ENCODE measurements at places on chromosomes 1 and 21.
A peak's percentile ranks its signal among the peaks of the same experiment; 100 is the strongest.

GRCh38 chr1:58902830-58903513, 119.1 kb upstream of the JUN start:
- no peak for DNase-seq

- no peak for DNase-seq
These were observed 24.7 kb downstream of the SCYL3 start for GRCh38 chr1:169868978-169869377.

DNA sequence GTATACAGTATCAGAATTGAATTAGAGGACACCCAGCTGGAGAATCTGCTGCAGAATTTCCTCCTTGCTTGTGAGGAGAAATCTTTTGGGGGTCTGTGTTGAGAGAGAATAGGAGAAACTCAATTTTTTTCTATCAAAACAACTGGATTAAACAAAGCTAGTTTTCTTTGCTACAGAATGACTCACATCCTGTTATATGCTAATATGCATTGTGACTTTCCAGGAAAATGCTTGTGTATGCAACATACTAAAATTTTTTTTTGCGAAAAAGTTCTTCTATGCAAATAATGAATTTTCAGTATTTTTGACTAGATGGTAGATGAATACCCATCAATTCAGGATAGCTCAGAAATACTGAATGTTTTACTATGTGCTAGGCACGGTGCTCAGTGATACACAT, 2.2 kb downstream of the VAMP4 start:
- DNase-seq, result peak; percentile 58

GRCh38 chr1:108617008-108617723, 43.7 kb downstream of the HENMT1 start:
- DNase-seq, result no peak

GRCh38 chr1:246793356-246793896, 69.2 kb downstream of the SCCPDH start:
- DNase-seq, result no peak

- DNase-seq, result no peak
These were observed 155.2 kb downstream of the FOXD2 start for GRCh38 chr1:47593013-47593568.

- DNase-seq, result no peak
These were observed 6.7 kb downstream of the CELSR2 start for GRCh38 chr1:109256085-109256484.

- peak; percentile 58 for DNase-seq
These were observed 480.4 kb upstream of the USP24 start for GRCh38 chr1:55695552-55695951.

- DNase-seq, result no peak
These were observed 36.2 kb upstream of the EDEM3 start for GRCh38 chr1:184790642-184791549.

GRCh38 chr21:31778546-31778945, 46.6 kb upstream of the SCAF4 start:
- DNase-seq, result no peak

DNA sequence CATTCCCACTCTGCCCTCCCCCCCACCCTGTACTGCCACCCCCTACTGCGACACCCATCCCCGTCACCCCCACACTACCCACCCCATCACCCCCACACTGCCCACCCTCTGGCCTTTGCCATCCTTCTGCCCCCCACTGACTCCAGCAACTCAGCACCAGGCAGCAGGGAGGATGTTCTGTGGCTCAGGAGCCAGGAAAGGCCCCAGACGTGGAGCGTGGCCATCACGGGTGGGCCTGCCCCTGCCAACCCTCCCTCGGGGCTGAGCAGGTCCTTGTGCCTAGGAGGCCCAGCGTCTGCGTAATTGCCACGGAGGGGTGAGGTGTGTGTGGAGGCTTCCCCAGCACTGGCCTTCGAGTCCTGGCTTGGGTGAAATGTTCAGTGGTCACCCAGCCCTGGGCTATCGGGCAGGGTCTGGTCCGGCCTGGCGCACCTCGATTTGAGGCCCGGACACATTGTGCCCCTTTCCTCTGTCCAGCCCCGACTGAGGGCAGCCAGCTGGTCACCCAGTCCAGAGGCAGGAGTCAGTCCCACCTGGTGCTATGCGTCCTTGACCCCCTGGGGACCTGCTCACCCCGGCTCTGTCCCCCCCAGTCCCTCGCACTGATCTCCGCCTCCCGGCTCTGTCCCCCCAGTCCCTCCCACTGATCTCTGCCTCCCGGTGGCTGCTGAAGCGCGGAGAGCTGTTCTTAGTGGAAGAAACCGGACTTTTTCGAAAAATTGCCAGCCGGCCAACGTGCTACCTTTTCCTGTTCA, 23.0 kb downstream of the ARHGEF16 start:
- no peak for DNase-seq

DNA sequence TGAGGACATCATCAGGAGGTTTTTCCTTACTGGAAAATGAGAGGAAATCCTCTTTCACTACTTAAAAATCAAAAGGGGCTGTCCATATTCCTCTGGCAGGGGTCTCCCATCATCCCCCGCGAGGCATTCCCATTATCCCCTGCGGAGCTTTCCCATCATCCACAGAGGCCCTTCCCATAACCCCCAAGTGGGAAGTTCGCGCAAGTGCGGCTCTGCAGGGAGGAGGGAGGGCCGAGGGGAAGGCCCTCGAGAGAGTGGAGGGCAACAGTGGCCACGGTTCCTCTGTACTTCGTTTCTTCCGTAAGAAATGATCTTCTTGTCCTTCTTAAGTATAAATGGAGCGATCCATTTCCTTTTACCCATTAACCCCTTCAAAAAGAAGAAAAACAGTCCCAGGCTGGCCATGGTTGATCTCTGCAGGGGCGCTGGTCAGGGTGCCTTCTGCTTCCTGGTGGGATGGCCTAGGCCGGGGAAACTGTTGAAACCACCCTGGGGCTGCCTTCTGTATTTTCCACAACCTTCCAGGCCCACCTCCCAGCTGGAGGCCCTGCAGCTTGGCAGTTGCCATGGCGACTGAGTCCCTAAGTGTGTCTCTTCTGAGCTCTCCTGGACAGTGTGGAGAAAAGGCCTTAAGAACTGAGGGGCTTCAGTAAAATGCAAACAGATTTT, 3.6 kb upstream of the RSPH1 start:
- no peak for DNase-seq

DNA sequence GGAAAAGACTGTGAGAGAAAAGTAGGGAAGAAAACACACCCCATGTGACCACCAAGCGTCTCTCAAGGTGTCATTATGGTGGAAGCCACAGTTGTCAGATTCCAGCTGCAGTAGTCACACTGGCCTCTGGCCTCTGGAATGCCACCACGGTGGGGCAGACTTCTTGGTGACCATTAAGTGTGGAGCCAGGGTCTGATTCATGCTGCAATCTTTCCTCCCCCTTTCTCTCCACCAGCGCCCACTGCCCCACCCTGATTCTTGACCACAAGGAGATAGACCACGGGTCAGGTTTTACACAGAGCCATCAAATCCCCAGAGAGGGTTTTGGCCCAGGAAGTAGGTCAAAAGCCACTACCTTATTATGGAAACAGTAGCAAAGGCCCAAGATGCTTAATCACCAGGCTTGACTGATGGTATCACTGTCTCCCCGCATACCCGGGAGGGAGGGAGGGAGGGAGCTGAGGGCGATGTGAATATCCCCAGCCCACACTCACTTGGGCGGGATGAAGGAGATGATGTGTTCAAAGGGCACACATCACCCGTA, 52.7 kb upstream of the GRHL3 start:
- DNase-seq, result peak; percentile 77

DNA sequence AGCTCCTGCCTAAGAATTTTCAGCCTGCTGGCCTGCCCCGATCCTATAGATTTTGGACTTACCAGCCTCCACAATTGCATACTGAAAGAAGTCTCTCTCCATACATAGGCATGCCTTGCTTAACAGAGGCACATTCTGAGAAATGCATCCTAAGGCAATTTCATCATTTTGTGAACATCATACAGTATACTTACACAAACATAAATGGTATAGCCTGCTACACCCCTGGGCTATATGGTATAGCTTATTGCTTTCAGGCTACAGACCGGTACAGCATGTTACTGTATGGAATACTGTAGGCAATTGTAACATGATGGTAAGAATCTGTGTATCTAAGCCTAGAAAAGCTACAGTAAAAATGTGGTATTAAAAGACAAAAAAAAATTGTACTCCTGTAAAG, 174.7 kb downstream of the NRIP1 start:
- no peak for DNase-seq

GRCh38 chr1:60668585-60668984, 413.8 kb upstream of the NFIA start:
- DNase-seq, result no peak

- DNase-seq, result no peak
These were observed 19.5 kb downstream of the MAPKAPK2 start for GRCh38 chr1:206704226-206704625.

DNA sequence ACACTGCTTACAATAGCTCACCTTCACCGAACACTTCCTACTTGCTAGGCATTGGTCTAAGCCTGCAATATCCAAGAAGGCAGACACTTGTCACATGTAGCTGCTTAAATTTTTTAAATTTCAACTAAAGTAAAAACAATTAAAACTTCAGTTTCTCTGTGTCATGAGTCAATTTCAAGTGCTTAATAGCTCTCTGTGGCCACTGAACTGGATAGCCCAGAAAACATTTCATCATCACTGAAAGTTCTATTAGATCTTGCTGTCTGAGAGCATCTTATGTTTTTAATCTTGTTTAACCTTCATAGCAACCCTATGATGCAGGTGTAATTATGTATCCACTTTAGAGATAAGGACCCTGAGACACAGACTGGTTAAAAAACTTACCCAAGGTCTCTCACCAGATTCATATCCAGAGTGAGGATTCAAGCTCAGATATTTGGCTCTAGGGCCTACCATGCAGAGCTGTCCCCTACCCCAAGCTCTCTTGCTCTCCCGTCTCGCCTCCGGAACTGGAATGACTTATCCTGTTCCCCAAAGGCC, 2.6 kb upstream of the FCRL6 start:
- DNase-seq, result no peak

- DNase-seq, result no peak
These were observed 2.5 kb downstream of the ILDR2 start for GRCh38 chr1:166972826-166973225.

DNA sequence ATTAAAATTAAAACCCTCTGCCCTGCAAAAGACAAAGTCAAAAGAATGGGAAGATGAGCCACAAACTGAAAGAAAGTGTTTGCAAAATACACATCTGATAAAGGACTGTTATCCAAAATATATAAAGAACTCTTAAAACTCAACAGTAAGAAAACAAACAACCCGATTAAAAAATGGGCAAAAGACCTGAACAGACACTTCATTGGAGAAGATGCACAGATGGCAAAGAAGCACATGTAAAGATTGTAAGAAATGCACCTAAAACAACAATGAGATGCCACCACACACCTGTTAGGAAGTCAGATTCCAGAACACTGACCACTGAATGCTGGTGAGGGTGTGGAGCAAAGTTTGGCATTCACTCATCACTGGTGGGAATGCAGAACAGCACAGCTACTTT, 24.6 kb upstream of the POFUT2 start:
- DNase-seq, result no peak

DNA sequence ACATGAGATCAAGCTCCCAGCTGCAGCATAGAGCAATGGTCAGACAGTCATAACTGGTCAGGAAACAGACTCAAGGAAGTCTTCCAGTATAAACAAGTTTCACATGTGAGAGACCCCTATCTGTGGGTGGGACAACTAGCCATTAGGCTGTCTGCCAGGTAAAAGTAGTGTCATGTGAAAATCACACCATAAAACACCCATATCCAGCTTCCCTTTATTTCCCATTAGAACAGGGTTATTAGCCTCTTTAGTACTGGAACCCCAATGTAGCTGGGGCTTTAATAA, 426.7 kb downstream of the KCNT2 start:
- no peak for DNase-seq

DNA sequence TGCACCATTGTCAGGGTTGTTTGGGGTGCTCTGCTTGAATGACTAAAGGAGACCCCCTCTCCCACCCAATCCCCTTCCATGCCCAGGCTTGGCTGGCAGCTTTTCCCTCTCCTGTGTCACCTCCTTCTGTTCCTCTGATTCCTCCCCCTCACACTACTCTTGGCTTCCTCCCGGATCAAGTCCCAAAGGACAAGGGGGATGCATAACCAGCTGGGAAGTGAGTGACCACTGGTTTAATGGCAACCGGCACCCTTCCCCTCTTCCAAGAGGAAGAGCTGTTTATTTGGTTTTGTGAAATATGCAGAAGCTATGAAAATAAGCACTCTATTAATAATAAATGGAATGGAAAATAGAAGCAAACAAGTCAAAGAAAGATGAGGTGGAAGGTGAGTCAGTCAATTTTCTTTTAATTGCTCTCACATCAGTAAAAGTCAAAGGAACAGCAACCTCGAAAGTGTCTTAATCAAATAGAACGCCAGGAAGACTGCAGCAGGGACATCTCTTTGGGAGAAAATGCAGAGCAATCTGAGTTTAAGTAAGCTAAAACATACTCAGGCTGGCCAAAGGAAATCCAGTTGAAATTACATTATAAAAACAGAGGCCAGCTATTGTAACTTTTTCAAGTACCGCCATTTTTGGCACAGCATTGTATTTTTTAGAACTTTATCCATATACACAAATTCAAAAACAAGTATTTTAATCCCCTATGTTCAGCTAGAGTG, 322.5 kb downstream of the SIPA1L2 start:
- no peak for DNase-seq

- no peak for DNase-seq
These were observed 288.2 kb downstream of the PTPRU start for GRCh38 chr1:29524285-29525065.

DNA sequence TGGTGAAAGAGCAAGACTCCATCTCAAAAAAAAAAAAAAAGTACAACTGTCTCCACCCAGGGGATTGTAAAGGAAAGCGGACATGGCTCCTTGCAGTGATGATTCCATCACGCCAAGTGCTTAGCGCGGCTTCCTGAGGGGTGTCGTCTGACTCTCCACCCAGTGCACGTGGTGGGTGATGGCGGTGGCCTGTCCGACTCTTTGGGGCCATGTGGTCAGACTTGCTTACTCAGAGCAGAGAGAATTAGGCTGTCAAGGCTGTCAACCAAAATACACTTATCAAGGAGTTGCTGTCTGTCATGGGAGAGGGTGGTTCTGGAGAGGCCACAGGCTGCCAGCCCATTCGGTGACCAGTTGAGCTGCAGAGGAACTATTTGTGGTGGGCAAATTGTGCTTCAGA, 49.4 kb downstream of the PTPRF start:
- DNase-seq, result no peak
